ENCODE measurements at places on chromosomes 12 and 14. TPM values are rescaled to one million over a fixed set of nuclear protein-coding genes. Genes with fewer than 3 reads are reported as not detected.

NOS1 gene
- 0.16 TPM for polyA plus RNA-seq

BHLHE41 gene
- 1.1 TPM for polyA plus RNA-seq

TSPAN19 gene
- 0.16 TPM for polyA plus RNA-seq

NEDD1 gene
- 17.5 TPM for polyA plus RNA-seq

ACACB gene
- 7.8 TPM for polyA plus RNA-seq

GZMB gene
- 0.27 TPM for polyA plus RNA-seq

AICDA gene
- 0.17 TPM for polyA plus RNA-seq

IFNG gene
- not detected for polyA plus RNA-seq

BCL2L14 gene
- polyA plus RNA-seq, result 0.43 TPM

TAS2R7 gene
- not detected for polyA plus RNA-seq

C14orf132 gene
- polyA plus RNA-seq, result 26.6 TPM

NELL2 gene
- polyA plus RNA-seq, result 2.6 TPM

TCL1B gene
- not detected for polyA plus RNA-seq

NINJ2 gene
- polyA plus RNA-seq, result 6.2 TPM

RBP5 gene
- polyA plus RNA-seq, result 6.5 TPM

Data from muscle of leg (tissue), 16 donors.